CD8-positive, alpha-beta T cell (primary cell): ENCODE measurements at places on chromosomes 1 and 21.

- no peak for DNase-seq
Measured at GRCh38 chr1:22412932-22413727, 38.5 kb upstream of the ZBTB40 start.

DNA sequence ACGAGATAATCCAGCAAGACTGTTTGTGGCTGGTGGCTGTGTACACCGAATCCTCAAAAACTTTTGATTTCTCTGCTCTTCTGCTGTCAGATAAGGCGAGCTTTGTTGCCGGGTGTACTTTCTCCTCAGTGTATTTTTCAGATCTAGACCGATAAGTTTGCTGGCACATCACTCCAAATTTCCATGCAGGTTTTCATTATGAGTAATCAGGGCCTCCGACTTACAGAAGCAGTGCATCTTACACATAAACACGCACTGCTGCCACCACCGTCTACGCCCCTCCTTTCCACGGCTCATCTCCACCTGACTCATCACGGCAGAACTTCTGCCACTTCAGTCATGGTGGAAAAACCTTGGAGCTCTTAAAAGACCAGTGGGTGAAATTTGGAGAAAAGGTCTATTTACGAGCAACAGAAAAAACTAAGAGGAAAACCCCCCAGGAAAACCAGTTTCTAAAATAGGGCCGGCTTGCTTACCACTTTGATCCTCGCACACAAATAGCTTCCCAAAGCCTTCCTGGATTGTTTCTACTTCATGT lies 7.7 kb downstream of the ZBTB21 start:
- DNase-seq: no peak

DNA sequence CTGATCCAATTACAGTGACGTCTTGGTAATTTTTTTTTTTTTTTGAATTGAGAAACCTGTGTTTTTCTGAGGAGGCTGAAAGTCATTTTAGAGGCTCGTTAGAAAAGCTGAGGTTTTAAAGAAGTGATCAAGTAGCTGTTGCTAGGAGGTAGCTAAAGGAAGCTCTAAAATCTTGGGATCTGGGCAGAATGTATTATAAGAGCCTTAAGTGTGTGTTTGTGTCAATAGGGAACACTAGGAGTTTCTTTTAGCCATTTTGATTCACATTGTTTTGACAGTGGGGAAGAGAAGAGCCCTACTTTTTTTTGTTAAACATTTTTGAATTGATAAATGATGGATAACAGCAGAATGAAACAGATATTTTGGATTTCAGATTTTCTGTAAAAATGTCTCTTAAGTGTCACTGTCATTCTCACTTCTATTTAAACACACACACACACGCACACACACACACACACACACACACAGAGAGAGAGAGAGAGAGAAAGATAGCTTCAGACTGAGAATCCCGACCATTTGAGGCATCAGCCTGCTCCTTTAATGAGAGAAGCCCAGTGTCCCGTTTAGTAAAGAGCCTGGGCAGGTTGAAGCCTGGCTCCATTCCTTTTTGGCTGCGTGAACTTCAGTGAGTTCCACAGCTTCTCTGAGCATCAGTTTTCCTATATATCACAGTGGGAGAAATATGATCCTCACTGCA lies 79.1 kb upstream of the GPR88 start:
- no peak for DNase-seq

DNA sequence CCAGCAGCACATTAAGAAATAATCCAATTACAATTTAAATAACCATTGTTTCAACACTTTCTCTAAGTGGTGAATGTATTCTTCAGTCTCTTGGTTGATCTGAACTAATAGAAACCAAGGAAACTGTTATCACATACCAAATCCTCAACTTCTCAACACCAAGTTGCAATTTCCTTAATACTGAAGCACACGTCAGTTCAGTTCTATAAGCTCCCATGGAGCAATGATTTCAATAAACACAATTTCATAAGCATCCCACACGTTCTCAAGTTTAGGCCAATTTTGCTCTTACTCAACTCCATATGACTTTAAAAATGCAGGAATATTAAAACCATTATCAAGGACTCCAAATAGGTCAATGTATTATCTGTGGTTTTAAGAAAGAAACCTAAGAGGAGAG lies 5.8 kb upstream of the ERG start:
- DNase-seq: no peak

- no peak for DNase-seq
Measured at GRCh38 chr21:32708069-32708468, 19.7 kb downstream of the SYNJ1 start.

GRCh38 chr1:19024532-19024931 lies 68.1 kb upstream of the IFFO2 start:
- DNase-seq: no peak

- no peak for DNase-seq
Measured at GRCh38 chr1:37764888-37765441, at the start of gene EPHA10. EPHA10 (minus strand) TSS chr1:37765120; CDS start chr1:37765066, 54 bp downstream.

GRCh38 chr1:7584643-7585042 lies 186.5 kb upstream of the VAMP3 start:
- DNase-seq: no peak

DNA sequence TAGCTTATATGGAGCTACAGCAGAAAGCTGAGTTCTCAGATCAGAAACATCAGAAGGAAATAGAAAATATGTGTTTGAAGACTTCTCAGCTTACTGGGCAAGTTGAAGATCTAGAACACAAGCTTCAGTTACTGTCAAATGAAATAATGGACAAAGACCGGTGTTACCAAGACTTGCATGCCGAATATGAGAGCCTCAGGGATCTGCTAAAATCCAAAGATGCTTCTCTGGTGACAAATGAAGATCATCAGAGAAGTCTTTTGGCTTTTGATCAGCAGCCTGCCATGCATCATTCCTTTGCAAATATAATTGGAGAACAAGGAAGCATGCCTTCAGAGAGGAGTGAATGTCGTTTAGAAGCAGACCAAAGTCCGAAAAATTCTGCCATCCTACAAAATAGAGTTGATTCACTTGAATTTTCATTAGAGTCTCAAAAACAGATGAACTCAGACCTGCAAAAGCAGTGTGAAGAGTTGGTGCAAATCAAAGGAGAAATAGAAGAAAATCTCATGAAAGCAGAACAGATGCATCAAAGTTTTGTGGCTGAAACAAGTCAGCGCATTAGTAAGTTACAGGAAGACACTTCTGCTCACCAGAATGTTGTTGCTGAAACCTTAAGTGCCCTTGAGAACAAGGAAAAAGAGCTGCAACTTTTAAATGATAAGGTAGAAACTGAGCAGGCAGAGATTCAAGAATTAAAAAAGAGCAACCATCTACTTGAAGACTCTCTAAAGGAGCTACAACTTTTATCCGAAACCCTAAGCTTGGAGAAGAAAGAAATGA lies 37.6 kb downstream of the CENPF start:
- DNase-seq: no peak

DNA sequence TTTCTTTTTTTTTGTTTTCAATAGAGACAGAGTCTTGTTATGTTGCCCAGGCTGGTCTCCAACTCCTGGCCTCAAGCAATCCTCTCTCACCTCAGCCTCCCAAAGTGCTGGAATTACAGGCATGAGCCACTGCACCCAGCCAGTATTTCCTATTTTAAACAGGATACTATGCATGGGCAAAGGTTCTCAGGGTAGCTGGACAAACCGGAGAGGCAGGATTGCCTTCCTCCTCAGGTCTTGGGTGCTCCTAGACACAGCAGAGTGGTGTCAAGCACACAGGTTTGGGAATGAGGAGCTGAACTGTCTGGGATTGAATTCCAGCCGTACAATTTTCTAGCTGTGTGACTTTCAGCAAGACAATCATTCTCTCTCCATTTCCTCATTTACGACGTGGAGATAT lies 22.9 kb upstream of the HNRNPU start:
- DNase-seq: no peak

- DNase-seq: no peak
Measured at GRCh38 chr1:31679676-31680230, 24.1 kb downstream of the COL16A1 start.

DNA sequence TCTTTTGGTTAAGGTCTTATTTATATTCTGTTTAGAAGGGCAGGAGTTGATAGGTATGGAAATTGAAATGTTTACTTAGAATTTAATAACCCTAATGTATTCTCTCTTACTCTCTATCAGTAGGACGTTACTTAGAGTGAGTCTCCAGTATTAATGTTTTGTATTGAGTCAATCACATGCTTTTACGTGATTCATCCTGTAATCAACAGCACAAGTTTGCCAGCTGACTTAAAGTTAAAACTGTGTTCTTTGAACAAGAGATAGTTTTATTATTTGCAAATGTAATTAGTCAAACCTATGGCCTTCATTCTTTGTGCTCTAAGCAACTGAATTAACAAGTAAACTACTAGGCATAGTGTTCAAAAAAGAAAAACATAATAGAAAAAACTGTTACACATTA lies 57.3 kb downstream of the PKN2 start:
- no peak for DNase-seq

DNA sequence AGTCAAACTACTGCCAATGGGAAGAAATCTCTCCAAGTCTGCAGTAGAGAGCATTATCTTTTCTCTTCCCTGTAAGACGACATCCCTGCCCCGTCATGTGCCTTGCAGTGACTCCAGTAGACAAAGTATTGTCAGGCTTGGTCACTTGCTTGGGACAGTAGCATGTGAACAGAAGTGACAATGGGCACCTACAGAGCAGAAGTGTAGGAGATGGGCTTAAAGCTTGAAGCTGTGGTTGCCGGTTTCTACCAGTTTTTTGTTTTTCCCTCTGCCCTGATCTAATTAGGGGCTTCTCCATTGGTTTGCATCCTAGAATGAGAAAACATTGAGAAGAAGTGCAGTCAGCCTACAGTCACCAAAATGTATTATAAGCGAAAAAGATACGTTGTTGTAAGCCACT lies 12.7 kb downstream of the F3 start:
- no peak for DNase-seq

GRCh38 chr1:247114351-247115140 lies 10.4 kb upstream of the ZNF669 start:
- no peak for DNase-seq

DNA sequence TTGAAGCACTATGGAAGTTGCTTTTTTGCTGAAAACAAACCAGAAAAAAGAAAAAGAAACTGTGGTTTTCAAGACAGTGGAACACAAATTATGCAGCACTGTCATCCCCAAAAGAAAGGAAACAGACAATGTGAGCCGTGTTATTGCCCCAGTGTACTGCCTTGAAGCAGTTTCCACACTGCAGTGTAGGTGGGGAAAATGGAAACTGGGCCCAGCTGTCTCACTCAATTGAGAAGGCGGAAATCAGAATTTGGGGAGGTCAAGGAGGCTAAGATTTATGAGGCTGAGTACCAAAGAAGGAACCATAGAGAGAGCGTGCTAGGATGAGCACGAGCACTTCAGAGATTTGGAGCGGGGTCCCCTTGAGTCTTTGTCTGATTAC lies 55.5 kb downstream of the MPZL1 start:
- DNase-seq: no peak

DNA sequence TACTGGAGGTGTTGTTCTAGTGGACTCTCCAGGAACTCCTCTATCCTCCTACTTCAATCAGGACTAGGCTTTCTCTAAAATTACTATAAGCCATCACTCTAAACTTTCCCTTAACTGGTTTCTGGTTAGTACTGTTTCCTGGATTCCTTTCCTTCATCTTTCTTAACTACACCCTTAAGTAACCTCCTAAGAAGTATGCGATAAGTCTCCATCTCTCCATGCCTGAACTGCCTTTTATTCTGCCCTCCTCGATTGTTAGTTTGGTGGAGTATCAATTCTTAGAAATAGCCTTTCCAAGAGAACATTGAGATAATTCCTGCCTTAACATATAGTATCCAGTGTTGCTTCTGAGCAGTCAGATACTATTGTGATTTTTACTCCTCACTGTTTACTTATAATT lies 162.9 kb upstream of the PDE4B start:
- no peak for DNase-seq

DNA sequence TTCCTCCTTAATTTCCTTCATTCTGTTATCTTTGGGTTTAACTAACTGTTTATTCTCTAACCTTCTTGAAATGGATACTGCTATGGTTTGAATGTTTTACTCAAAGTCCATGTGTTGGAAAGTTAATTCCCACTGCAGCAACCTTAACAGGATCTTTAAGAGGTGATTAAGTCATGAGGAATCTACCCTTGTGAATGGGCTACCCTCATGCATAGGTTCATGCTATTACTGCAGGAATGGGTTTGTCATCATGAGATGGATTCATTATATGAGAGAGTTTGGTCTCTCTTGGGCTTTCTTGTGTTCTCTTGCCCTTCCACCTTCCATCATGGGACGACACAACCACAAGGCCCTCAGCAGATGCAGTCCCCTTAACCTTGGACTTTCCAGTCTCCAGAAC lies 516.9 kb downstream of the ADGRL2 start:
- DNase-seq: no peak

GRCh38 chr21:19547951-19548840 lies 1144.6 kb upstream of the TMPRSS15 start:
- DNase-seq: no peak

GRCh38 chr1:160615660-160616059 lies 31.2 kb downstream of the SLAMF1 start:
- no peak for DNase-seq

- DNase-seq: peak; percentile 57
Measured at GRCh38 chr1:15128520-15129313, 24.8 kb upstream of the TMEM51 start.

- no peak for DNase-seq
Measured at GRCh38 chr1:159669338-159669737, 45.1 kb downstream of the CRP start.

DNA sequence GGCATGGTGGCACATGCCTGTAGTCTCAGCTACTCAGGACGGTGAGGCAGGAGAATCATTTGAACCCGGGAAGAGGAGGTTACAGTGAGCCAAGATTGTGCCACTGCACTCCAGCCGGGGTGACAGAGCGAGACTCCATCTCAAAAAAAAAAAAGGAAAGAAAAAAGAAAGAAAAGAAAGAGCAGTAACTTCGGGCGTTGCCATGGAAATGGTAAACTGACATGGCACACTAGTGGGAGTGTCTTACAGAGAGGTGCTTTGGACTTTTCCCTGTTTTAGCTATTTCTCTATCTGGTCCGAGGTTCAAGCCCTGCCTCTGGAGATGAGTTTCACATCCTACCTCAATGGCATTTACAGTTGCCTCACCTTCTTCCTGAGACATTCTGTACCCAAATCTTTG lies 23.1 kb upstream of the PPT1 start:
- no peak for DNase-seq
